Stimulated activated CD8-positive, alpha-beta memory T cell treated with anti-CD3 and anti-CD28 coated beads, Interleukin-4, amount 100 ng/mL, for 4 hours (primary cell): ENCODE measurements at places on chromosomes 1 and 21.

DNA sequence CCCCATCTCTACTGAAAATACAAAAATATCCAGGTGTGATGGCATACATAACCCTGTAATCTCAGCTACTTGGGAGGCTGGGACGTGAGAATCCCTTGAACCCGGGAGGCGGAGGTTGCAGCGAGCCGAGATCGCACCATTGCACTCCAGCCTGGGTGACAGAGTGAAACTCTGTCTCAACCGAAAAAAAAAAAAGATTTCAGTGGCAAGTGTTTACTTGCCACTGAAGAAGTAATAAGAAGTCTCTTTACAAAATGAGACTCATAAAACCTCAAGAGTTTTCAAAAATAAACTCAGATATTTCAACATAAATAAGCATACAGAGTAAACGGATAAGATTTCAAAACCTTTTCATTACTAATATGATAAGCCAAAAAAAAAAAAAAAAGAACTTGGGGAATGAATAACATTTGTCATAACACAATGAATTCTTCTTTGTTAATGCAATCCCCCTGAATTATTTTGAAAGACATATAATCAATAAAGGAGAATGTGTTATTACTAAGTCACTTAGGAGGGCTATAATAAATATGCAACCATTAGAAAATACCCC, 34.2 kb upstream of the EXO1 start:
- no peak for DNase-seq

DNA sequence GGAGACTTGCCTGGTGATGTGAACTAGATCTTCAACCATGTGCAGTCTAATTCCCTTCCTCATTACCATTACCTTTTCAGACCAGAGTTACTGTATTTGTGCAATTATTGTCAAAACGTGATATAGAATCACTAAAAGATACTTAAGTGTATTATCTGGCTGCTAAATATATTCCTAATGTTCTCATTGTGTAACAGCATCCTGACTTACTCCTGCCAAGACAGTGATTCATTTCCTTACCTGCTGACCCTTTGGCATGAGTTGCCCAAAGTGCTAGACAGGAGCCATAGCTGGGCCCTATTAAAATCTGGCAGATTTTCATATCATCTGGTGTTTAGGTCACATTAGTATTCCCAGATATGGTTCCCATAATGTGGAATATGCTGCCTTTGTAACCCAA, 598.3 kb upstream of the CAMK1G start:
- DNase-seq: no peak

DNA sequence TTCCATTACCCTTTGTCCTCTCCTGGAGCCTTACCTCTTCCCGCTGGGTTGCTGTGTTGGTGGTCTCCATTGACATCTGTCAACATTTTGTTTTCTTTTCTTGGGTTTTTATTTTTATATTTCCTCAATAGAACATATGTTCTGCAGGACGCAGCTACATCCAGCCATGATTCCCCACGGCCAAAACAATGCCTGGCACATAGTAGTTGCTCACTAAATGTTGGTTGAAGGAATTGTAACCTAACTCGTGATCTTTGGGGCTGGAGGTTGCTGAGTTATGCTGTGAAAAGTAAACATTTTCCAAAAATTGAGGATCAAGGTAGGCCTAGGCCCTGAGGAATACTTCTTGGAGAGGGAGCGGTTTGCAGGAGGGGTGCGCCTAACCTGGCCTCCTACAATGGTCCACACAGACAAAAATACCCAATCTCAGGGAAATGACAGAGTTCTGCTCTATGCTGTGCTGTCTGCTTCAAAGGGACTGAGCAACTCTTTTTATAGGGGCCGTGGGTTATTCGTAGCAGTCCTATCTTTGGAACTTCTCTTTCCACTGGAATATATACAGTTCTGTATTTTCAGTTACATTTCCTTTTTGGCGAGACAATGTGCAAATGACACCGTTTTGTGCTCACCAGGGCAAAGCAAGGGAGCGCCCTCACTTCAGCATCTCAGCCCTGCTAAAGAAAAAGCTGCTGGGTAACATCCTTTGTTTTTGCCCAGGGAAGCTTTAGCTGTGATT, 1.4 kb downstream of the PDPN start:
- DNase-seq: no peak

DNA sequence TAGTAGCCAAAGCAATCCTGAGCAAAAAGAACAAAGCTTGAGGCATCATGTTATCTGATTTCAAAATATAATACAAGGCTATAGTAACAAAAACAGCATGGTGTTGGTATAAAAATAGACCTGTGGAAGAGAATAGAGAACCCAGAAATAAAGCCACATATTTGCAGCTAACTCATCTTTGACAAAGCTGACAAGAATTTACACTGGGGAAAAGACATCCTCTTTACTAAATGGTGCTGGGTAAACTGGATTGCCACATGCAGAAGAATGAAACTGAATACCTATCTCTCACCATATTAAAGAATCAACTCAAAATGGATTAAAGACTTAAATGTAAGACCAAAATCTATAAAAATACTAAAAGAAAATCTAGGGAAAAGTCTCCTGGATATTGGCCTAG, 59.5 kb upstream of the CD55 start:
- DNase-seq: no peak

DNA sequence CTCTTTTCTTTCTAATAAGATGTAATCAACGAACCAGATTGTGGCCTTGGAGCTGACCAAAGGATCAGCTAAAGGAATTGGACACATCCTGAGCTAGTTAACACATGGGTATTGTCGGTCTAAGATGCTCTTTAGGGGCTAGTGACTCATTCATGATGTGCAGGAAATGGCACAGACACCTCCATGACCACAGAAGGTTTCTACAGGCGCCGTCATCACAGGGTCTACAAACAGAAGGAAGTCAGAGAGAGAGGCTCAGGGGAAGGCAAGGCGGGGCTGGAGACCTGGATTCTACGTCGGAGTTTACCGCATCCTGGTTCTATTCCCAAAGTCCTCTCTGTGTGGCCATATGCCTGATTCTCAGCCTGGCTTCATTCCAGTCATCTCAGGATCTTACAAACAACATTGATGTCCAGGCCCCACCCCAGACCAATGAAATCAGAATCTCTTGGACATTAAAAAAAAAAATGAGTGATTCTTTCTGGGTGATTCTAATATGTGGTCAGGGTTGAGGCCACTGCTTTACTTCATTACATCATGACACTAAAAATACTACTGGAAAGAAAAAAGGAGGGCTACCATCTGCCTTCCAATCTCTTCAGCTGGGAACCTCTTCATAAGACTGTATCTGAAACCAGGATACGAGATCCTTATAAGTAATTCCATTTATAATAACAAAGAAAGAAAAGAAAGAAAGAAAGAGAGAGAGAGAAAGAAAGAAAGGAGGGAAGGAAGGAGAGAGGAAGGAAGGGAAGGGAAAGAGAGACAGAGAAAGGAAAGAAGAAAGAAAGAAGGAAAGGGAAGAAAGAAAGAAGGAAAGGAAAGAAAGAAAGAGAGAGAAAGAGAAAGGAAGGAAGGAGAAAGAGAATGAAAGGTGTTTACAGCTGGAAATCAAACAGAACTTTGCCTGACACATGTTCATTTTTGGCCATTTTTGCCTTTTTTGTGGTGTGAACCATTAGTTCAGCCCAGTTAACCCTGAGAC, 11.6 kb upstream of the KCNJ15 start:
- peak; percentile 9 for DNase-seq

DNA sequence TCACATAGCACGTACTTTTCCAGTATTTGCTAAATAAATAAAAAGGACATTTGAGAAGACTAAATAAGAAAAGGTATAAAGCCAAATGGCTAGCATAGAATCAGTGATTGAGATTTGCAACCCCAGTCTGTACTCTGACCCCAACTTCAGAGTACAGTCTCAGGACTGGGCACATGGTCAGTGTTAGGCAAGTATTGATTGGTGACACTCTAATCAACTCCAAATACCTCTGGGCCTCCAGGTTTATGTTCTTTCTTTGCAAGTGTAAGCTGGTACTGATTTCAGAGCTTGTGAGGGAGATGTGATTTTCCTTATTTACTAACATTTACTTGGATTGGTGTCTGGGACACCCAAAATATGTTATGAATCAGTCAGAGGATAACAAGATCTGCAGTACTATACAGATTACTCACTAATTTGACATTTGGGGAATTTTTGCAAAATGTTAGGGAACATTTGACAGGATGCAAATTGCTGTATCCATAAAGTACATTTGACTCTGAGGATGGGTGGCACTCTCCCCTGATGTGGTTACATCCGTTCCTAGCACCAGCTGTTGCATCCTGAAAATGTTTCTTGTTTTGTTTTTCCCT, 34.2 kb downstream of the LMO4 start:
- DNase-seq: no peak

- no peak for DNase-seq
These were observed 6.5 kb downstream of the CAPN9 start for GRCh38 chr1:230753586-230754251.

DNA sequence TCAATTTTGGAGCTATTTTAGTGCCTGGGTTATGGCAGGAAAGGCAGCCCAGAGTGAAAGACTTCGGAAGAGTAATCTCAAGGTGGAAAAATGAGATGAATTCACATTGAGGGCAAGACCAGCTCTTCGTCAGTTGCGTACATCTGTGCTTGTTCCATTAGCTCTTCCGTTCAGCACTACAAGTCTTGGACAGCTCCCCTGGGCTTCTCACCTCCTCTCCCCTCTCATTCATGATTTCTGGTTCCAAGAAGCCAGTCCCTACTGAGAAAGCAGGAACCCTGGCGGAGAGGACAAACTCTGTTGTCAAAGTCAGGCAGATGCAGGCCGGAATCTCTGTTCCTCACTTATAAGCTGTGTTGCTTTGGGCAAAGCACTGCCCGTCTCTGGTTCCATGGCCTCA, 76.5 kb downstream of the ACTL8 start:
- no peak for DNase-seq

GRCh38 chr1:25110485-25110884, 121.8 kb downstream of the SYF2 start:
- DNase-seq: no peak

GRCh38 chr21:39781331-39781730, 36.3 kb downstream of the IGSF5 start:
- no peak for DNase-seq

DNA sequence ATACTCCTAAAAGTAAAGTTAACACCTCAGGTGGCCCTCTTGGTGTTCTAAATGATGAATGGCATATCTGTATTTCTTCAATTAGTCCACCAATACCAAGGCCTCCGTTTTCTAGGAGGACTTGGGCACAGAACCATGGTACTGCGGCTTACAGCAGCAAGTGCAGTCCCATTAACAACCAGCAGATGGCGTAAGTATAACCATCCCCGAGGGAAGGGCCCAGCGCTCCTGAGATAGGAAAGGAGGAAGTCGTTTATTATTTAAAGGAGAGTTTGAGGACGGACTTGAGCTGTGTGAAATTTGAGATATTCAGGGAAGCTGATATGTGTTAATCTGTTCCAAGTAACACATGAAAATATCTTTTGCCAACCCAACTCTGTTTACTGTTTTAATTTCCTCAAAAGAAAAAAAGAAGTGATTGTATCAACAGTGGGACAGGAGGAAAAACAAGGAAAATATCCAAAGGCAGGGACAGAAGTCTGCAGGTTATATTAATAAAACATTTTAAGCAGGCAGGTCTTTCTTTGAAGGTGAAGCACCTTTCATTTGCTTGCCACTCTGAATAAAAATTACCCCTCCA, 37.7 kb upstream of the KCNJ15 start:
- DNase-seq: peak; percentile 12

DNA sequence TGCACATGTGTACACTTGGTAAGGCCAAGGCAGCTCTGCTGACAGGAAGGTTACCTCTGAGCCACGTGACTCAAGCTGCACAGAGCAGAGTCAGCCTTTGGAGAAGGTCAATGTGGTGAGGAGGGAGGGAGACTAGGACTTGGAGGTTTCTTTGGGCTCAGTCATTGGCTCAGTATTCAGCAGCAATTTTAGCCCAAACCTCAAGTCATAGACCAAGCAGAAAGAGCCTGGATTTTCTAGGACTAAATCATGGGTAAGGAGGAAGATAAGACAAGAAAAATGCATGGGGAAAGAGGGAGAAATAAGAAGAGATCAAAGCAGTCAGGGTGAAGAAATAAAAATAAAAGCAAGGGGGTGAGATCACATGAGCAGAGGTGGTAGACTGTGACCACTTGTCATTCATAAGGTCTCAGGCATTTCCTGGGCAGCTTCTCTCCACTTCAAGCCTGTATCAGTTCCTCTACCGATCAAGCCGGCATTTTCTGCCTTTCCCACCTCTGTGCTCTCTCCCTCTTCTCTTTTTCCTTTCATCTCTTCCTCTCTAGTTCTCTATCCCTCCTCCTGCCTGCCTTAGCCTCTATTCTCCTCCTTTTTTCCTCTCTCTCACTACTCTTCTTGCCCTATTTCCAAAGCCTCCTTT, 51.7 kb upstream of the DUSP10 start:
- DNase-seq: no peak
